Substantia nigra (tissue), 51 donors: ENCODE measurements at places on chromosomes 2 and 18.

DNA sequence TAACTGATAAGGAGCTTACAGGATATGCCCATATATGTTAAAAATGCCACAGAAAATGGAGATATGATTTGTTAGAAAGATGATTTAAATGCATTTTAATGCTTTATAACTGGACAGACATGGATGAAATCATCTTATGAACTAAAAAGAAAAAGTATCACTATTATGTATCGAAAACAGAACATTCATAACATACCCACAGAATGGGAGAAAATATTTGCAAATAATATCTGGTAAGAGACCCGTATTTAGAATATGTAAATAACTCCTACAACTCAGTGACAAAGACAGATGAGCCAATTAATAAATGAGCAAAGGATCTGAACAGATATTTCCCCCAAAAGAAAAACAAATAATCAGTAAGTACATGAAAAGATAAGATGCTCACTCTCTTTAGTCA, 24.3 kb upstream of the MGAT5 start:
- no peak for DNase-seq

- no peak for DNase-seq
These were observed 132.2 kb upstream of the ITGB6 start for GRCh38 chr2:160332318-160332717.

GRCh38 chr2:103174711-103175110, 412.9 kb downstream of the TMEM182 start:
- no peak for DNase-seq

DNA sequence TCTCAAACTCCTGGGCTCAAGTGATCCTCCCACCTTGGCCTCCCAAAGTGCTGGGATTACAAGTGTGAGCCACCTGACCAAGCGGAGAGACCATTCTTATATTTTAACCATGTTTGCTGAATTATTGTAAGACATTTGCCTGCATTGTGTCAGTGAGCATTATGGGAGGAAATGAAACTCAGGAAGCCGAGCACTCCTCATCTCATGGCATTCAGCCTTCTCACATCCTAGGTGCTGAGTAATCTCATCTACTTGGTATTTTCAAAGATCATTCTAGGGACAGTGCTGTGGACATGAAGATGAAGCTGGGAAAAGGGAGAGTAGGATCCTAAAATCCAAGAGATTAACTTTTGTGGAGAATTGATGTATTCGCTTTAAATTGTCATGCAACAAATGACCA, 66.1 kb downstream of the NAPG start:
- DNase-seq = no peak

DNA sequence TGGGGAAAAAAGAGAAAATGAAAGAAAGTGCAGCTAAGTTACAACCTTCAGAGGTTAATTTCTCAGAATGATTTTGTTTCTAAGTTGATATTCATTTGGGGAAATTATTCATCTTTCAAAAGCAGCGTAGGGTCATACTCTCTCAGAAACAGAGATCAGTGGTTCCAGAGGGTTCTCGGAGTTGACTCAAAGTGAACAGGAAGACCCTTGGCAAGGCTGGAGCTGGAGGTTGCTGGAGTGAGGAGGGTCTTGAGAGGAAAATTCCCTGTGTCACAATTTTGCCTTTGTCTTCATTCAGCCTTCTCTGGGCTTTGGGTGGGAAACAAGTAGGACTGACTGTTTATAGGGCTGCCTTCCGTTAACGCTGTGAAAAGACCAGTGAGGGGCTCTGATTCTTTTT, 168.2 kb downstream of the ICOS start:
- no peak for DNase-seq

DNA sequence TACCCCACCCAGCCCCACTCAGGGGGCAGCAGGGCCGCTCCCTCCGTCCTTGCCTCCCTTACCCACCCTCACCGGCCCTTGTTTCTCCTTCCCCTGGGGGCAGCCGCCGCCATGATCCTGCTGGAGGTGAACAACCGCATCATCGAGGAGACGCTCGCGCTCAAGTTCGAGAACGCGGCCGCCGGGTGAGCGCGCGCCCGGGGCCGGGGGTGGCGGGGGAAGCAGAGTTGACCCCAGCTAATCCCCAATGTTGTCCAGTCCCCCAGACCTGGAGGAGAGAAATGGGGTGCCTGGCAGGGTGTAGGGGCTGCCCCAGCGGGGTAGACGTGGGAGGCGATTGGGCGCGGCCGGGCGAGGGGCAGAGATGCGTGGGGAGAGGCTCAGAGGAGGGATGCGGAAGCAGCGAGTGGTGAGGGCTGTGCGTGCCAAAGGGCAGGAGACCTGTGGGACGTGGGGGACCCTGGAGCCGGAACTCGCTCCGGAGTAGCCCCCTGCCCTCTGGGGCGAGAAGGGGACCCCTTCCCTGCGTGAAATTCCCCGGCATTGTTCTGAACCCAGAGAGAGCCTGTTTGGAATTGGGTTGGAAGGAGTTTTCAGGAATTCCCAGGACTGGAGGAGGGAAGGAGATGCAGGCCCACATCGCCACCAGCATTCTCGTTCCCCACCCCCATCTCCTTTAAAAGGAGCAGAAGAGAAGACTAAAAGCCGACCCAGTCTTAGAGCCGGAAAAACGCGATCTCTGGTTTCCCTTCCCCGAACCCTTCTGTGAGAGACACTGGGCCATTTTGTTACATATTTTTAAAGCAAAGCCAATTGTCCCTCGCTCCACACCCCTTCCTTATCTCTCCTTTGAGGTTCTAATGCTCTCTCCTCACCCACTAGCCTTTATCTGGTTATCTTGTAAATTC, 625 bp downstream of the ARPC2 start:
- DNase-seq = no peak

GRCh38 chr2:70570041-70570661, 16.5 kb upstream of the TGFA start:
- no peak for DNase-seq
